Left hindlimb (tissue), 1 donor: ENCODE measurements at places on chromosomes 13 and 19.

- peak; percentile 73 for DNase-seq
Observed at GRCh38 chr19:7294558-7295212, 471 bp upstream of the INSR start.

GRCh38 chr13:25375727-25376358 lies 4.1 kb downstream of the ATP8A2 start:
- DNase-seq, result no peak

- DNase-seq, result no peak
Observed at GRCh38 chr19:48628486-48629296, 8.5 kb downstream of the DBP start.

- DNase-seq, result no peak
Observed at GRCh38 chr19:47598407-47599349, 10.3 kb upstream of the BICRA start.

DNA sequence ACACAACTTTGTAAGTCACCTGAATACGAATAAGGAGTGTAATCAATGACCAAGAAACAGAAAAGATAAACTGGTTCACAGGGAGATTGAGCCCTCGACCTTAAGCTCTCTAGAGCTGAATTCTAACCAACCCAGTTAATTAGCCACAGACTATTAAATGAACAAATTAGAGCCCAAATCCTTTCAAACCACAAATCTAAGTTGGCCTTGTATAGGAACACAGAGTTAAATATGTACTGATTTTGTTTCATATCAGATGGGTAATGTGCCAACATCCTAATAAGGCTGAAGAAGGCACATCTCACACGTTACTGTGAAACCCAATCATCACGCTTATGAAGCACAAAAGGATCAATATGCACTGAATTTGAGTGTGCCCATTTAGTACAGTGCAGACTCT lies 156.1 kb downstream of the LHFPL6 start:
- no peak for DNase-seq

GRCh38 chr19:271856-272255 lies 19.3 kb downstream of the PLPP2 start:
- DNase-seq, result no peak

DNA sequence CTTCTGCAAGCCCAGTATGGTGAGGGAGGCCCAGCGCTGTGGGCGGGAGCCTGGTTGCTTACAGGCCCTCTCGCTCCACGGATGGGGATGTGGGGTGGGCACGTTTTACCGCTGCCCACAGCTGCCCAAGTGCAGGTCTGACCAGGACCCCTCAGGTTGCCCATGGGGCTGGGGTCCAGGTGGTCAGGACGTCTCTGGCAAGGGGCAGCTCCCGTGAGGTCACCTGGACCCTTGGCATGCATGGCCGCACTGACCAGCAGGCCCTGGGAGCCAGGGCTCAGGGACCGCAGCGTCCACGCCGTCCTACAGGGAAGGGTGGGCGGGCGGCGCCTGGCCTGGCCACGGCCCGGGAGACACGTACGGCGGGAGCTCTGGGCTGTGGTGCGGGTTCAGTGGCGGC lies 32.8 kb downstream of the GAS6 start:
- DNase-seq, result no peak

DNA sequence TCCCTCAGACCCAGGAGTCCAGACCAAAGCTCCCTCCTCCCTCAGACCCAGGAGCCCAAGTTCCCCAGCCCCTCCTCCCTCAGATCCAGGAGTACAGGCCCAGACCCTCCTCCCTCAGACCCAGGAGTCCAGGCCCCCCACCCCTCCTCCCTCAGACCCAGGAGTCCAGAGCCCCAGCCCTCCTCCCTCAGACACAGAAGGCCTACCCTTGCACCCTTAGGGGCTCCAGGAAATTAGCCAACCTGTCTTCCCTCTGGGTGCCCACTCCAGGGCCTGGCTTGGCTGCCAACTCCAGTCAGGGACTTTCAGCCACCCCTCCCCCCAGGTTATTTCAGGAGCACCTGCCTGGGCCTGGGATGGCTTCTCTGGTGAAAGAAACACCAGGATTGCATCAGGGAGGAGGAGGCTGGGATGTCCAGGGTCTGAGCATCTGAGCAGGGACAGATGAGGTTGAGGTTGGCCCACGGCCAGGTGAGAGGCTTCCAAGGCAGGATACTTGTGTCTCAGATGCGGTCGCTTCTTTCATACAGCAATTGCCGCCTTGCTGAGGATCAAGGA lies at the start of gene FGF21:
Gene FGF21, plus strand, starts transcription at position 441 of the 558 bp plus-strand sequence. CDS start 713 bp downstream, outside the sequence.
- no peak for DNase-seq

DNA sequence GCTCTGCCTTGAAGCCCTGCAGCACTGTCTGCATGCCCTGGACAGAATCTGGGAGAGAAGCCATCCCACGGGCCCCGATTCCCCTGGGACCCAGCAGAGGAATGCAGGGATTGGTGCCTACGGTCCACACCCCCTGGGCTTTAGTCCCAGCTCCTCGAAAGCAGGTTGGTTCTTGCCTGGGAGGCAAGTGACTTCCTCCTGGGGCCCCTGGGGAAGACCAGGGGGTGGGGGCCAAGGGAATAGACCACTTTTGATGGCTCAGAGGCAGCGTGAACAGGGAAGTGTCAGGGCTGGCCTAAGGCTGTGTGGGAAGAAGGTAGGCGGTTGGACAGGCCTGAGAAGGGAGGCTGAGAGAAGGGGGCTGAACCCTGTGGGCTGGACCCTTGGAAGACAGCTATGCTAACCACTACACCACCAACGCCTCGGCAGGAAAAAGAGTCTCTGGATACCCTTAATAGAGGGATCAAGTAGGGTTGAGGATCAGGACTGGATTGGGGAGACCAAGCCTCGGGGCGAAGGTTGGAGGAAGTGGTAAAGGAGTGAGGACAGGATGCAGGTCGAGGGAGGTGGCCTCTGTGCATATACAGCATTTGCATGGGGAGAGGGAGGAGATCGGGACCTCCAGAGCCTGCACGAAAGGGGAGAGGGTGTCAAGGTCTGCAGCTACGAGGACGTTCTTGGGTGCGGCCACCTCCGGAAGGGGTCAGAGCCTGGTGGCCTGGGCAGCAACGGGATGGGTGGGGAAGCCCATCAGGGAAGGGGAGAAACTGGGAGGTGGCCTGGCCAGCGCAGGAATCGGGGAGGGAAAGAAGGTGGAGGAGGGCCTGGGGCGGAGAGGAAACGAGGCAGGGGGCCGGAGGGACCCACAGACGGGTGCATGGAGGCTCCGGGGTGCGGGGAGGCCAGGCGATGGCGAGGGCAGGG lies 709 bp downstream of the DPP9 start:
- no peak for DNase-seq

DNA sequence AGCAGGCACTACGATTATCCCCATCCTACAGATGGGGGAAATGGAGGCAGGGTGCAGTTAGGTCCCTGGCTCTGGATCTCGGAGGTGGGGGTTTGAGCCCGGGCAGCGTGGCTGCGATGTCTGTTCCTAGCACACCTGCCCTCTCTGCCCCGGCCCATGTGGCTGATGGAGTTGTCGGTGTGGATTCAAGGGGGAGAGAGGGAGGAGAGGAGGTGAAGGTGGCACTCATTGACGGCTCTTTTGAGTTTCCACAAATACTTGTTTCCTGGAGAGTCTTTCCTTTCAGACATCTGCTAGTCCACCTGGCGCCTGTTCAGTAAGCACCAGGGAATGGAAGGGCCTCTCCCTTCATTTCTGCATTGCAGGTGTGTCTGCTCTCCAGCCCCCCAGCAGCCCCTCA lies 69.9 kb downstream of the ARHGEF18 start:
- no peak for DNase-seq

GRCh38 chr13:95559100-95559499 lies 6.6 kb downstream of the CLDN10 start:
- no peak for DNase-seq

DNA sequence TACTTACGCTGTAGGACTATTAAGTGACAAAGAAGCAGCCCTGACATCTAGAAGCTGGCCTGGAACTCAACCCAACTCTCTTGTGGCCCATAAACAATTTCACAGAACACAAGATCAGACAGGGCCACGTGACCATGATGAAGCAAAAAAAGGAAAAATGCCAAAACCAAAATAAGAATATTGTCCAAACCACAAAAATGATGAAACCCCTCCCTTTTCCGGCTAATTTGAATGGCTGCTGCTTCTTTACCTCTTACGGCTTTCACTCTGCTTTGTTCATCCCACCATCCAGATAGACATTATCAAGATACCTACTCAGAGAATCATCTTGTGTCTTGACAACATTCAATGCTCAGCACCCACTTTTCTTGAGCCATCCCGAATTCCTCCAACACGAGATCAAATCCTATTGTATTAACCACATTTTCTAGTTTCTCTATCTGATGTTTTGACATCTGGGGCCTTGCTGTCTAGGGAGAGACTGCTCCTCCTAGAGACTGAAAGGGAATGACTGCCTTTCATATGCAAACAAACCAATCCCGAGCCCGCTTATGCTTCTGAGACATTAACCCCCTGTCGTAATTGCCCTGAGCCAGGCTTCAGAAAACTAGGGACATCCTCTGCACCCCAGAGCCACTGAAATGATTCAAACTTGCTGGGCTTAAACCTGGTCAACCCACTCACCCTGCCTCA lies 186.3 kb downstream of the TDRD3 start:
- DNase-seq, result no peak

- no peak for DNase-seq
Observed at GRCh38 chr19:3503036-3503572, 2.6 kb upstream of the DOHH start.

DNA sequence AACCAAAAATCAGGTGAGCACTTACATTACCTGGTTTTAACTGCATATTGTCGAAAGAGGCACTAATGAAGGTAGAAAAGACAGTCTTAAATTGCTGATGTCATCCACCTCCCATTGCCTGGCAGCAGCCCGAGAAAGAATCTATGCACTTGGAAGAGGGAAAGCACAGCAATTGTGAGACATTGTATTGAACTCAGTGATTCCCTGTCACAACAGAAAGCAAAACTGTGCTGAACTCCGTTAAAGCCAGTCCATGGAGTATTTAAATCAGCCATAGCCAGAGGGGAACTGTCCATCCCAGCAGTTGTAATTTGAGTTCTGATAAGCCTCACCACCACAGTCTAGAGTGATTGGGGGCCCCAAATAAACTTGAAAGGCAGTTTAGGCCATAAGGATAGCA lies 466.6 kb upstream of the PCDH9 start:
- no peak for DNase-seq

DNA sequence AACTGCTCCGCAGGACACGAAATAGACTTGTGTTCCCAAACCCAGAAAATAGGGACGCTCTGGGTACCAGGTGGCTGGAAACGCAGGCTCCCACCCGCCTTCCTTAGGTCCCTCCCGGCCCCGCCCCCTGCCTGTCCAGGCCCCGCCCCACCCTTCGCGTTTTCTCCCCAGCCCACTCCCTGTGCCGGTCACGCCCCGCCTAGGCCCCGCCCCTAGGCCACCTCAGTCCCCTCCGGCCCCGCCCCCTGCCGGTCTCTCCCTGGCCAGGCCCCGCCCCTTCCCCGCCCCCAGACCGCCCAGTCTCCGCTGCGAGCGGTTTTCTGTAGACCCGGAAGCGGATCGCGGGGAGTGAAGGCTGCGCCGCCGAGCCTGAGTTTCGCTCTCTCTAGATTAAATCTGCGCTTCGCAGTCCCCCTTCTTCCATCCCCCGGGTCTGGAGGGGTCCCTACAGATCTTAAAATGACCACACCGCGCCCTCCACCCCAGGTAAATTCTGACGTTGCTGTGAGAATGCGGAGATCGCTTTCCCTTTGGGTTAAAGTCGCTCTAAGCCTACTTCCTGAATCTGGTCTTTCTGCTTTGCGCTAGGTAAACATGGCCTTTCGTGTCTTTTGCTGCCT lies 3.7 kb upstream of the ZNF665 start:
- DNase-seq, result peak; percentile 99

- no peak for DNase-seq
Observed at GRCh38 chr13:97945342-97945741, 8.1 kb upstream of the IPO5 start.

DNA sequence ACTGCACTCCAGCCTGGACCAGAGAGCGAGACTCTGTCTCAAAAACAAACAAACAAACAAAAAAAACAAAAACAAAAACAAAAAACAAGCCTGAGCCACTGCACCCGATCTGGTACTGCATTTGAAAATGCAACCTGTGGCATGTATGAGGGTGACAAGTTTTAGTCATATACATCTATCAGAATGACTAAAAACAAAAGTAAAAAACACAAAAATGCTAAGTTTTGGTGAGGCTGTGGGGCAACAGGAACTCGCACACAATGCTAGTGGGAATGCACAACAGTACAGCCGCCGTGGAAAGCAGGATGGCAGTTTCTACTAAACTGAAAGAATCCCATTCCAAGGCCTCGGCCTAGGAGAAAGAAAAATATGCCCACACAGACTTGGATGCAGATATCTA lies 7.8 kb downstream of the EBPL start:
- DNase-seq, result no peak

- peak; percentile 40 for DNase-seq
Observed at GRCh38 chr19:48874303-48875135, 2.3 kb downstream of the PPP1R15A start.

DNA sequence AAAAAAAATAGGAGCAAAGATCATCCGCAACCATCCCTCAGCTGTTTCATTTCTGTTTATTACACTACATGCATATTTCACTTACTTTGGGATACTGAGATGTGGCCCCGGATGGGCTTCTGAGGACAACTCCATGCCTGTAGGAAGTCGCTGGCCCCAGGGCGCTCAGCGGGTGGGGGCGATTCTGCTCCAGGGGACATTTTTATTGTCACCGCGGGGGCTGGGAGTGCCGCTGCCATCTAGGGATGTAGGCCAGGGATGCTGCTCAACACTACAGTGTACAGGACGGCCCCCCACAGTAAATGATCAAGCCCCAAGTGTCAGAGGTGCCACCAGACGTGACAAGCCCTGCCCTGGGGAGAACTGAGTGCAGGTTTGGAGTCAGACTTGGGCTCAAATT lies 6.4 kb upstream of the BST2 start:
- no peak for DNase-seq

- DNase-seq, result no peak
Observed at GRCh38 chr13:51067210-51067701, 43.8 kb downstream of the C13orf42 start.

GRCh38 chr19:12994701-12995595 lies at the start of gene NFIX:
Gene NFIX, plus strand, starts transcription at chr19:12995475. Its CDS starts 363 bp downstream, at chr19:12995838.
- DNase-seq, result peak; percentile 84

GRCh38 chr13:95199896-95200295 lies 101.4 kb downstream of the ABCC4 start:
- no peak for DNase-seq
